Smooth muscle cell of the umbilical artery (primary cell): ENCODE measurements at places on chromosomes 3 and 15. TPM values are rescaled to one million over a fixed set of nuclear protein-coding genes. Genes with fewer than 3 reads are reported as not detected.

Gene CSTA
- total RNA-seq, result 0.59 TPM in 1 of 2 replicates, not detected in the other

Gene WDR49
- total RNA-seq, result 0.09 TPM in 1 of 2 replicates, not detected in the other

Gene CAPN3
- 0.74 and 4.2 TPM in 2 replicates for total RNA-seq

Gene SAMD7
- total RNA-seq, result not detected in 2 replicates

Gene MEX3B
- total RNA-seq, result 7.7 and 10.5 TPM in 2 replicates
